ENCODE measurements at places on chromosomes 2 and 18. TPM values are rescaled to one million over a fixed set of nuclear protein-coding genes. Genes with fewer than 3 reads are reported as not detected.

Gene TUBA4B
- not detected for total RNA-seq

Gene AQP12B
- 0.19 TPM for total RNA-seq

Gene INO80C
- total RNA-seq = 12.4 TPM

Gene HOXD12
- not detected for total RNA-seq

Gene LIMS4
- total RNA-seq = 2.4 TPM

Gene INHBB
- 9.9 TPM for total RNA-seq

Gene TFPI
- total RNA-seq = 109 TPM

Gene BMP10
- total RNA-seq = 0.65 TPM

Gene HOXD9
- total RNA-seq = 7.9 TPM

Gene NHEJ1
- 8.9 TPM for total RNA-seq

GRCh38 chr2:69742322-69742952, 503 bp downstream of the ANXA4 start:
- DNase-seq = no peak

DNA sequence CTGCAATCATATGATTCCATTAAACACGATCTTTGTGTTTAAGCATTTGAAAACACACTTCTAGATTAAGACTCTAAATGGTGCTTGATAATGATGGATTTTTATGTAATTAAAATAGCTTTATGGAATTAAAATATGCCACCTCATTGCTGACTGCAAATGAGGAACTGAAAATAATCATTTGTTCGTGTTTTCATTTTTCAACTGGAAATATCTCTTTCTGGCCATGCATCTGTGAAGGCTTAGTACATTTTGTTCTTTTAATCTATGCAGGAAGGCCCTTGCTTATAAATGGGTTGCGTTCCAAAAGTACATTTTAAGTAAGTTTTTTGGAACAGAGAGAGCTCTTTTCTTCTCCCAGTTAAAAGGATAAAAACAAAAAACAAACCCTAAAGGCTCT, 125.5 kb downstream of the MC4R start:
- no peak for DNase-seq

DNA sequence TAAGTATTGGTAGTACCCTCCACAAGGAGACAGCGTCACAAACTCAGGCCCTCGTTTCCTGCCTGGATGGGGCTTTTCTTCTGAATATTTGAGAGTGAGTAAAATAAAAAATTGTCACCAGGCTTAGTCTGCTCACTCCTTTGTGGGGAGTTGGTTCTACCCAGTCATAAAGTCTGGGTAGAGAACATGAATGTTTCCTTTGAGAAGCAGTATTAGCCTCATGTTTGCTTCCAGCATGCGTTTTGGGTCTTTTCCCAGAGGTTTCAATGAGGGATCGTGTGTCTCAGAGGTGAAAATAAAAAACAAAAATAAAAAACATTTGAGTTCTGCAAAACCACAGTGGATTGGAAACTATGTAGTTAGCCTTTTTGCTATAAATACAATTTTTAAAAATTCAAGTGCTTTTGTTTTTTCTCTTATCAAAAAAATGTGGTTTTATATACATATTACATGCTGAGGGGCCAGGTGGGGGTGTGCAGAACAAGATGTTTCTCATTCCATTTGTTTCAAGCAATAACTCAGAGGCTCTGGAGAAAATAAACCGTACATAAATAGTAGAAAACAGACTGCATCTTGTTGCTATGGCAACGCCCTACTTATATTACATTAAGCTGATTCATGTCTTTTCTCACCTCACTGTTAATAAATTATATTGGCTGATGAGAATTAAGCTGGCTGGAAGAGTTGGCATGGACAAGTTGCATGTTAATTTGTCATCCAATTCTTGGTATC, 225.4 kb upstream of the FBXO11 start:
- DNase-seq = no peak

DNA sequence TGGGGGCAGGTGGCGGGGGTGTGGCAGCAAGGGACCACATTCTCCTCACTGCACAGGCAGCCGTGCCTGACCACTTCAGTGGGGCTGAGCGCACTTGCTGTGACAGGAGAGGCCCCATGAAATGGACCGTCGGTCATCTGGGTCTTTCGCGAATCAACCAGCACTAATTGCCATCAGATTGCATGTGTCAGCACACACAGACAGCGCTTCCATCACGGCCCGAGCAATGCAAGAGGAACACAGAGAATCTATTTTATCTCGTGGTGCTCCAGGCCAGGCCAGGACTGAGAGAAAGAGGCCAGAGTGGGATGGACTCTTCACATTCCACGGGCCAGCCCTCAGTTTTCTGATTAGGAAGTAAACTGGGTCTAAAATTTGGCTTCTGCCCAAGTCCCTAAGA, 87.0 kb downstream of the EIPR1 start:
- peak; percentile 30 for DNase-seq

DNA sequence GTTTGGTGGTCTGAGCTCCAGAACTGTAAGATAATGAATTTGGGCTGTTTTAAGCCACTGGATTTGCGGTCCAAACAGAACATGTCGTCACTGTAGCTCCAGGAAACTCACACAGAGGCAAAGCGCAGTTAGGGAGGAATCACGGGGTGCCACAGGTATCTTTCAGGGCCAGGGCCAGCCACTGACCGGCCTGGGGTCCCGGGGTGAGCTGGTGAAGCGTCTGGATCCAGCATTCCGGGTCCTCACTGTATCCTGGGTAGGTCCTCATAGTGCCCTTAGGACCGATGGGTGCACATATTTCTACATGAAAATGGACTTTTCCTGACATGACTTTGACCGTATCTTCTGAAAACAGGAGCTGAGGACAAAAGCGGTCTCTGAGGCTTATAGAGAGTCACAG, 196.0 kb upstream of the HDAC4 start:
- DNase-seq = no peak

- peak; percentile 76 for DNase-seq
These were observed 11.4 kb upstream of the STEAP3 start for GRCh38 chr2:119212139-119212800.

- no peak for DNase-seq
These were observed 204.0 kb upstream of the ID2 start for GRCh38 chr2:8477552-8478470.

DNA sequence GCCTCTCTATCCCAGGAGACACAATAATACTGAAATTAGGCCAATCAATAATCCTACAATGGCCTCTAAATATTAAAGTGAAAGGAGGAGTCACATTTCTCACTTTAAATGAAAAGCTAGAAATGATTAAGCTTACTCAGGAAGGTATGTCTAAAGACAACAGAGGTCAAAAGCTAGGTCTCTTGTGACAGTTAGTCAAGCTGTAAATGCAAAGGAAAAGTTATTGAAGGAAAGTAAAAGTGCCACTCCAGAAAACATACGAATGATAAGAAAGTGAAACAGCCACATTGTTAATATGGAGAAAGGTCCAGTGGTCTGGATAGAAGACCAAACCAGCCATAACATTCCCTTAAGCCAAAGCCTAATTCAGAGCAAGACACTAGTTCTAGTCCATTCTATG, 9.5 kb downstream of the SESTD1 start:
- no peak for DNase-seq

- no peak for DNase-seq
These were observed 52.9 kb downstream of the SCG2 start for GRCh38 chr2:223549215-223549614.

GRCh38 chr2:30986231-30986580, 152.0 kb downstream of the GALNT14 start:
- no peak for DNase-seq

- DNase-seq = no peak
These were observed 53.3 kb downstream of the KCTD18 start for GRCh38 chr2:200456567-200456966.

- DNase-seq = peak; percentile 81
These were observed 27.6 kb downstream of the C2orf76 start for GRCh38 chr2:119338826-119339561.

- DNase-seq = no peak
These were observed 32.1 kb upstream of the B3GNT2 start for GRCh38 chr2:62163834-62164233.

GRCh38 chr18:48600046-48600445, 61.2 kb downstream of the CTIF start:
- DNase-seq = no peak

DNA sequence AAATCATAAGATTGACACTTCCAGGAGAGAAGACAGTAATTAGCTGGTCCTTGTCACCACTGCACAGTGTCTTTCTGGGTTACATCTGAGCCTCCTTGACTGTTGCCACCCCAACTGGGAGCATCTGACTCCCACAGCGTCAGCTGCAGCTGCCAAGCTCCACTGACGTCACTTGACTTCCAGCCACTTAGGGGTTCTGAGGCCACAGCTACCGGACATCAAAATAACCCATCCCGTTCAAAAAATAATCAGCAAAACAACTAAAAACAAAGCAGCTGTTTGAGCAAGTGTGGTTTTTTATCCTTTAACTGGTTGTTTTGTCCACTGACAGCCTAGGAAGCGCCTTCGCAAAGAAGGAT, 206.5 kb upstream of the AGAP1 start:
- DNase-seq = no peak

- DNase-seq = no peak
These were observed 325.3 kb upstream of the TFPI start for GRCh38 chr2:187879491-187879890.

DNA sequence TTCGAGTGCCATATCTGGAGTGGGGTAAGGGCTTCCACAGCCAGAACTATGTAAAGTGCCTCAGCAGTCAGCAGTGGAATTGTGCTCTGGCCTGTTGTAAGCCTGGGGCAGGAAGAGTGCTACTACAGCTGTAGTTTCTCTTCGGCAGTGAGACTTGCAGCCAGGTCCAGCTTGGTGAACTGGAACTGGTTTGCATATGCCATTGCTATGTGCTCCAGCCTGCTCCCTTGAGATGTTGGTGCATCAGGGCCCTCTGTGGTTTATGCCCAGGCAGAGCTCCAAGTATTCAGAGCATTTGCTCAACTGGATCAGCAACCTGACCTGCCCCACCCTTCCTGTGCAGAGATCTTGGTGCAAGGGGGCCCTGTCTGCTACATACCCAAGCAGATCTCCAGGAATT, 47.8 kb downstream of the ZNF804A start:
- DNase-seq = no peak

GRCh38 chr2:217632043-217632442, 370.8 kb downstream of the TNS1 start:
- DNase-seq = no peak

- peak; percentile 96 for DNase-seq
These were observed 16.5 kb downstream of the B3GNT7 start for GRCh38 chr2:231411831-231412617.

DNA sequence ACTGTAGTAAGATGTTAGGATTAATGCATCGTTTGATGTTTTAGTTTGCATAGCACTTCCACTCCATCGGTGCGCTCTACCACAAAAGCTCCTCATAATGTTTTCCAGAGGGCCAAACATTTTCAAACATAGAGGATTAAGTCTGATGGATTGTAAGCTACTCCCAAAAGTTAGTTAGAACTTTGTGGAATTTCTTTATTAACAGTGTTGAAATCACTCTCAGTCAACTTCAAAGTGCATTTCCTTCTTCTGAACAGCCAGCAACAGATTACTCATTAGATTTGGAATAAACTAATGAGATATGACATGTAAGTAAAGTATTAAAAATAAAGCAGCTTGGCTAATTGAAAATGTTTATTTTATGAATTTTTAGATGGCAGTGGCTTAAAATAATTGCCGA, 30.1 kb upstream of the CTAGE1 start:
- no peak for DNase-seq
